ENCODE measurements at places on chromosomes 12 and 14.

DNA sequence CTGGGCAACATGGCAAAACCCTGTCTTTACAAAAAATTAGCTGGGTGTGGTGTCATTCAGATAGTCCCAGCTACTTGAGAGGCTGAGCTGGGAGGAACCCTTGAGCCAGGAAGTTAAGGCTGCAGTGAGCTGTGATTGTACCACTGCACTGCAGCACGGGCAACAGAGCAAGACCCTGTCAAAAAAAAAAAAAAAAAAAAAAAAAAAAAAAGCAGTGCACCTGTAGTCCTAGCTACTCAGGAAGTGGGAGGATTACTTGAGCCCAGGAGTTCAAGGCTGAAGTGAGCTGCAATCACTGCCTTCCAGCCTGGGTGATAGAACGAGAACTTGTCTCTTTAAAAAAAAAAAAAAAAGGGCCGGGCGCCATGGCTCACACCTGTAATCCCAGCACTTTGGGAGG lies 5.6 kb downstream of the REM2 start:
- no peak for DNase-seq

DNA sequence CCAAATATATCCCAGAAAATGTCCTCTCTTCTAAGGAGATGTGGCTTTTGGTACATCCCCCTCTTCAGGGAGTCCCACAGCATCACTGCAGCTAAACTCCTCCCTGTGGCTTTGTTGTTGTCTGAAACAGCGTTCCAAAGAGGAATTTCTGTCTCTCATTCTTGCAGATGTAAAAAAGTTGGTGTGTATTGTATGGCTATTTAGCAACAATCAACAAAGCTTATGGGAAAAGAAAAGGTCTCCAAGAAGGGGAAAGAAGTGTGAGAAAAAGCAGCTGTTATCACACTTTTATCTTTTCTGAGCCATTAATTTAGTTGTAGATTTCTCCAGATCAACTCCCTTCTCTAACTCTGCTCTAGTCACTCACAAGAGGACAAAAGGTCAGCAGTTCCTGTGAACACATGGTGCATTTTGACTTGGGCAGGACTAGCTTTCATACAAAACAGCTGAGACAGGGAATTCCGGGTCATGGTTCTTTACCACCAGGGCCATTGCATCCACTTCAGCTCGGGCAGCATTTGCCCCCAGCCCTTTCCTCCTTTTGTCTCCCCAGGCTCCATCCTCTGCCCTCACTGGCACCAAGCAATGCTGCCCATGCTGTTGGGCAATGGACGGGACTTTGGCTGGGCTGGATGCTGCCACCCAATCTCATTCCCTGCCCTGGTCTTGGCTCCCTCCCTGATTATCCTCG lies 184.7 kb downstream of the TMX1 start:
- DNase-seq = no peak

DNA sequence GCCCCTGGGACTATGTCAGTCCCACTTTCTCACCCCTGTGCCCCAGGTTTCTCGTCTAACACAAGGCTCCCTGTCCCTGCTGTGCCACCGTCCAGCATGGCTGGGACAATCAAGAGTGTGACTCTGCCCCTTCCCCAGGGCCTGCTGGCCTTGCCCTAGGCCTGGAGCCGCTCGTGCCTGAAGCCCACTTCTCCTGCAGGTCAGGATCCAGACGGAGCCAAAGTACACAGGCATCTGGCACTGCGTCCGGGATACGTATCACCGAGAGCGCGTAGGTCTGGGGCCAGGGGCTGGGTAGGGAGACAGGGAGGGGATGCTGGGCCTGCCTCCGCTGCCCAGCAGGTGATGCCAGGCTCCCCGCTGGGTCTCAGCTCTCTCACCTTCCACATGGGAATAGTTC lies 2.8 kb downstream of the SLC25A47 start:
- no peak for DNase-seq

DNA sequence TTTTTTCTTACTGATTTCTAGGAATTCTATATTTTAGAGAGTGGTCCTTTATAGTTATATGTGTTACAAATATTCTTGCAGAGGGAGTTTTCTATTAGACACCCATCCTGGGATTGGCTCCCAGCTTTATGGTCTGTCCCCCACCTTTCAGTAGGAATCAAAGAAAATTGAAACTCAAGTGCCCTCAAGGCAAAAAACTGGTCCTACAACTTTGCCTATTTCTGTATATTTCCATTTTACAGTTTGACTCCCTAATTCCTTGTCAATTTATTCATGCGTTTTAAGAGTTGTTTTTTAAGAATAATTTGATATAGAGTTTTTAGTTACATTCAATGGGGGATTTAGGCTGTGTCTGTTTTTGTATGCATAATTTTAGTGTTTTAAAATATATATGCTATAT lies 208.9 kb downstream of the SYNE2 start:
- DNase-seq = no peak

DNA sequence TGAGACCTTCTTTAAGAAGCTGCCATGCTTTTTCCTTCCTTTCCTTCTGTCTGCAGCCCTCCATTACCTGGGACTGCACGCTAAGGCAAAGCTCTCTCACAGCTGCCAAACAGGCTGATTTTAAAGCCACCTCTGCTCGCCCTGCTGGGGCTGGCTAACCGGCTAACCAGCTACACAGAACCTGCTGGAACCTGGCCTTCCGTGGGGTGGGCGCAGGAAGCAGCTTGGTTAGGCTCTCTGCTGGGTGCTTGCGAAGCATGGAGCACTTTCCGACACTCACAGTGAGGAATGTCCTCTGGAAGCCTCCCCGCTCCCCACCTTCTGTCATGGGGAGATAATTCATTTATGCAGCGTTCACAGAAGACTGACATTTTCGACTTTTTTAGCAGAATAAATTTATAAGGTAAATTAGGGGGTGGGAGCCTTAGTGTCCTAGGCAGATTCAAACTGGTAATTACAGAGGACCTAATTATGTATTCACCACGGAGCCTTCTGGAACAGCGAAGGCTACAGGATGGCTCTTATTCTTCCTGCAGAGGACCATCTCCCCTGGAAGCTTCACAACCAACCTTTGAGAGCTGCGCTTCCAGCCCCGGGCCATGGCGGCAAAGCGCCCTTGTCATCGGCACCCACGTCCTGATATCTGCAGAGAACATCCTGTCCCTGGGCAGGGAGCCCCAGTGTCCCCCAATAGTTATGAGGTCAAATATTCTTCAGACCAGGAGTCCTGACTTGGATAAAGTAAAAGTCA lies 12.4 kb upstream of the BCL11B start:
- no peak for DNase-seq

DNA sequence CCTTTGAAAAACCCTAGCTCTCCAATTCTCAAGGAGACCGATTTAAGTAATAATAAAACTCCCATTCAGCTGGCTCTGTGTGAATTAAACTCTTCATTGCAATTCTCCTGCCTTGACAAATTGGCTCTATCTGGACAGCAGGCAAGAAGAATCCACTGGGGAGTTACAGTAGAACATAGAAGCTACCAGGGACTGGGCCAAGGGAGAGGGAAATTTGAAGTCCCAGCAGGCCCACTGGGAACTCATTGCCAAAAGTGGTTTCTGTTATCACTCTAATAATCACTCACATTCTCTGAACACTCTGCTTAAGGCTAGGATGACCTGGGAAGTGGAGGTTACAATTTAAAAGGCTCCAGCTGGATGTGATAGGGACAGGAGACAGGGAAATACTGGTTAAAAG lies 384.5 kb upstream of the CCDC196 start:
- DNase-seq = no peak

DNA sequence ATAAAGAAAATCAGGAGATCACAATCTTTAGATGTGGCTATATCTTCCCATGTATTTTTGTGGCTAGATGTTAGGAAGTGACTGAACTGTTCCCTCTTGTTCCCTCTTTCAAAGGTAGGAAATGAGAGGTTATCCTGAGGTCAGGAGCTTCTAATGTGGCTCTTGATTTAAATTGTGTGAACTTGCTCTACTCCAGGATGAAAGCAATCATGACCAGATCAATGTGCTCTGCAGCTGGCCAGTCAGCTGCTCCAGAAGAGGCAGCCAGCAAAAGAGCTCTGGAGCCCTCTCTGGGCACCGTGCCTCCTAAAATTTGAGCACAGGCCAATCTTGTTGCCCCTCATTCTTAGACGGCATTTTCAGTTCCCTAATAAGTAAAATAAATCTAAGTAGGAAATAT lies 32.0 kb downstream of the CDK17 start:
- no peak for DNase-seq

DNA sequence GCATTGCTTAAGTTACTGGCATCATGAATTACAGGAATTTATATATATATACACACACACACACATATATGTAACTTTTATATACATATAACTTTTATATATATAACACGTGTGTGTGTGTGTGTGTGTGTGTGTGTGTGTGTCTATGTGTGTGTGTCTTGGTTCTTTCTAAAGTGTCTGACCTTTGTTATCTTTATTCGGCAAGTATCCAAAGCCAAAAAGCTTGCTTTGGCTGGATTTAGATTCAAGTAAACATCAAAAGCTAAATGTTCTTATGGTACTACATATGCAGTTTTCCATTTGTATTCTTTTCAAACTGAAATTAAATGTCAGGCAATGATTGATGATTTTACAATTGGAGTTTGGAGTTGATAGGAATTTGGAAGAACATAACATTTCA lies 69.9 kb downstream of the SLC16A7 start:
- DNase-seq = no peak

- no peak for DNase-seq
These were observed 137.5 kb downstream of the DYRK2 start for GRCh38 chr12:67786086-67786485.

DNA sequence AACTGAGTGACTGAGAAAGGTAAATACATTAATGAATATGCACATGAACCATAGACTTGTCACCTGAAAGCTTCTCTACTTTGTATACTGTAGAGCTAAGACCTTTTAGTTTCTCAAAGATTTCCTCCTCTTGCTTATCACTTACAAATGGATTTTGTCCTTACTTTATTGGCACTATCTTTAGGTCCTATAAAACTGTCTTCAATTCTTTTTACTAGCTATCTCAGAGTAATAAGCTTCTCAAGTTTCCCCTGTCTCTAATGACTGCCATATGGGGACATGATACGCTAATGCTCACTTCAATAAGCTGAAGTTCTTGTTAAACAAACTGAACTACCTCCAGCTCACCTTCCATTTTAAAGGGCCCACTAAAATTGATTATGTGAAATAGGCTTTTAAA lies 468.2 kb upstream of the CCDC196 start:
- no peak for DNase-seq

- DNase-seq = no peak
These were observed 275.9 kb downstream of the TMEM132C start for GRCh38 chr12:128542844-128543243.

- DNase-seq = no peak
These were observed 158.6 kb upstream of the PARP11 start for GRCh38 chr12:4031703-4032291.

DNA sequence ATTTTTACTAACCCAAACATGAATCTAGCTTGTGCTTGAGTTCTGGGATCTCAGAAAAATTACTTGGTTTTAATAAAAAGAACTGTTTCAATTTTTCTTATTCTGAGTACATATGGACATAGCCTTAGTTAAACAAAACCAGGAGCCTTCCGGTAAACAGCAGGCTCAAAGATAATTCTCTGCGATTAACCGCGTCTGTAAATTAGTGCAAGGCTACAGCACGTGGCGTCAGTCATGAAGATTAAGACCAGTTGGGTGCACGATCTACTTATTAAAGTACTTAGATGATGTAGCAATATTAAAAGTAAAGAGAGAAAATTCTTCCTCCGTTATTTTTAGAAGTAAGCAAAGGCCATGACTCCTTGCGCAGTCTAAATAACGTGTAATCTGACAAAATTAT lies 700 bp downstream of the KCNJ8 start:
- no peak for DNase-seq

GRCh38 chr12:85849344-85849743 lies 13.1 kb upstream of the RASSF9 start:
- no peak for DNase-seq

- DNase-seq = no peak
These were observed 117.8 kb upstream of the ATP2B1 start for GRCh38 chr12:89826468-89826867.

DNA sequence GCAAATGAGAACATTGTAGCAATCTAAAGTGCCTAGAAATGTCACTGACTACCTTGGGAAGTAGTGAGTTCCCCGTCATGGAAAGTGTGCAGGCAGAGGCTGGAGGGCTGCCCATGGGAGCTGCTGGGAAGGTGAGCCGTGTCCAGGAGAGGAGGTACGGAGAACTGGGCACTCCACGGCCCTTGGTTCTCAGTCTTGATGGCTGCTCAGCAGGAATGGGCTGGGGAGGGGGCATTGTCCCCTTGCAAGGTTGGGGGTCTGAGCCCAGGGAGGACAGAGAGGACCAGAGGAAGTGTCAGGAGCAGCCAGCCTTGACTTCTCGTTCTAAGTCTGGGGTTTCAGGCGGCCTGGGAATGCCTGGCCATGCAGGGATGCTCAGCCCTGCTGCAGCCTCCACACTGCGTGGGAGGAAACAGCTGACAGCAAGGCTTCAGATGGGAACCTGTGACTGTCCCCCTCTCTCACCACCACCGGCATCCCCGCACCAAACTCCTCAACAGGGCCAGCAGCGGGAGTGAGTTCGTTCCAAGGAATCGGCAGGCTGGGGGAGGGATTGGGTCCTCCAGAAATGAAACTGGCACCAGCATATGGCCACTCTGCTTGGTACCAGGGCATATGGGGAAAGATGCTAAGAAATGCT lies 140.2 kb downstream of the BCL11B start:
- DNase-seq = no peak
